T-helper 17 cell (primary cell): ENCODE measurements at places on chromosomes 7 and 10.

DNA sequence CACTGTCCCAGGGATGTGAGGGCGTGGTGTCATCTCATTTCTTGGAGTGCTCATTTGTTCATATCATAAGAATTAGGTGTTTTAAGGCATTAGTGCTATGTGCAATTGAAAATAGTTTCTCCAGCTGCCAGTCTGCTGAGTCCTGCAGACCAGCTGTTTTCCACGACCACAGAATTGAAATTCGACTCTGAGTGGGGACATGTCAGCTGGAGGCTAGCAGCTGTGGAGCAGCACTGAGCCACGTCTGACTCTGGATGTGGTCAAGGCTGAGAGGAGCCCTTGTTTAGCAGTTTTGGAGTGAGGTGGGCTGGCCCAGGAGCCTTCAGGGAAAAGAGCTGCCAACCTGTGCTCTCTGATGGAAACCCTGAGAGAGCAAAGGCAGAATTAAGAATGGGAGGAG lies 156.3 kb upstream of the GRB10 start:
- DNase-seq = no peak

GRCh38 chr7:142440906-142441411 lies 183.1 kb upstream of the PRSS58 start:
- DNase-seq = no peak

- no peak for DNase-seq
These were observed 49.6 kb upstream of the WNT8B start for GRCh38 chr10:100413173-100413572.

GRCh38 chr10:5509236-5509635 lies 9.9 kb upstream of the CALML5 start:
- DNase-seq = no peak

DNA sequence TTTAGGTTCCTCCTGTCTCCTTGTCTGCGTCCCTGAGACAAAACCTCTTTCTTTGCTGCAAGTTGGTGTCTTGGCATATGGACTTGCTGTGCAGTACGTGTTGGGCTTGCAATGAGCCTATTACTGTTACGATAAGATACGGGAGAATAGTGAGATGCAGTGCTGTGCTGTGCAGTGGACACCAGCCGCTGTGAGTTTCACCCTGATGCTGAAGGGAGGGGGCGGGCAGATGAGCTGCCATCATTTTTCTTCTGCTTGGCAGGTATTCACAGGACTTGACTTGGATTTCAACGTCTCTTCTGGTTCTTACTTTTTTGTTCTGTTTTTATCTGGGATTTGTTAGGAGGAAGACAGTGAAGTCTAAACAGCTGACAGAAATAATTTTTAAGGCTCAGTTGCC lies 257.1 kb upstream of the PITRM1 start:
- no peak for DNase-seq
